ENCODE measurements at places on chromosomes 16 and 17. TPM values are rescaled to one million over a fixed set of nuclear protein-coding genes. Genes with fewer than 3 reads are reported as not detected.

- DNase-seq, result no peak
Measured at GRCh38 chr16:89118361-89119165, 24.9 kb downstream of the ACSF3 start.

DNA sequence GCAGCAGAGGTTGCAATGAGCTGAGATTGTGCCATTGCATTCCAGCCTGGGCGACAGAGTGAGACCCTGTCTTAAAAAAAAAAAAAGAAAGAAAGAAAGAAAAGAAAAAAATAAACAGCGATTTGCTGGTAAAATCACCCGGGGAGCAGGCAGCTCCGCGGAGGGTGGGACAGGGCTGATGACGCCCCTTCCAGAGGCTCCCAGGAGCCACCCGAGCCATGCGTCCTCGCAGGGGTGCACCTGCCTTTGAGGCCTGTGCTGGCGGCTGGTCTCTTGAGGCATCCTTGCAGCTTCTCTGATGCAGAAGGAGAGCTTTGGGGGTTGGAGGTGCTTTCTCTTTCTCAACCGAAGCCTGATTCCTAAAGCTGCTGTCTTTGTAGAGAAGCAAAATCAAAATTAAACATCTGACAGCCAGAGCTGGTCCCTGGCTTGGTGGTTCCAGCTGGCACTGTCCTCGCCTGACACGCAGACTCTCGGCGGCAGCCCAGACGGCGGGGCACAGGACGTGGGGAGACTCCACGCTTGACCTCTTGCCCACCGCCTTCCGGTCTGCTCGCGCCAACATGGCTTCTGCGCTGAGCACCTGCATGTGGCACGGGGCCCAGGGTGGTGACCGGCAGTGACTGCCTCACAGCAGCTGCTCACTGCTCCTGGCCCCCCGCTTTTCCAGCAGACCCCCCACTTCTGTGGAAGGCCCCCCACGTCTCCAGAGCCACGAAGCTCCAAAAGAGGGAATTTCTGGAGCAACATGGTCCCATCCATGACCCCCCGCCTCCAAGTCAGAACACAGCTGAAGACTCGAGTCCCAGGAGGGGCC lies 6.6 kb downstream of the UTS2R start:
- no peak for DNase-seq

The SLC35G3 gene
- not detected for total RNA-seq

The PHAF1 gene
- total RNA-seq, result 10.3 TPM

The OR1D2 gene
- not detected for total RNA-seq

DNA sequence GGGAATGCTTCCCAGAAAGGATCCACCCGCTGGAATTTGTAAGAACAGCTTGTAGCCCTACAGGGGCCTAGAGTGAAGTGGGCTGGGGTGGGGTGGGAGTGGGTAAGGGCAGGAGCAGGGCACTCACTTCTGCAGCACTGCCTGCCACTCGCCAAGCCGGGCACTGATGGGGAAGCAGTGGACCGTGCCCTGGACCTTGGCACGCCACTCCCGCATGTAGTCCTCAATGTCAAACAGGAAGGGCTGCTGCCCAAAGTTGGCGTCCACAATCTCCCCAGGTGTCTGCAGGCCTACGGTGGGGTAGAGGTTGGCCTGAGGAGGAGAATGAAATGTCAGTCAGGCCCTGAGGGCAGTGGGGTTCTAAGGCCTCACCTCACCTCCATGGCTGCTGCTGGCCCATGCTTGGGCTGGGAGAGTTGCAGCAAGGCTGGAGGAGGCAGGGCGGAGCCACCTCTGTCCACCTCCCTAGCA lies 15.7 kb upstream of the GFOD2 start:
- no peak for DNase-seq

The EIF1 gene
- 25.4 TPM for total RNA-seq

The GJD3 gene
- not detected for total RNA-seq

GRCh38 chr16:85720302-85720637 lies 30.6 kb downstream of the C16orf74 start:
- peak; percentile 39 for DNase-seq

GRCh38 chr16:69345923-69346322 lies 5.7 kb downstream of the TMED6 start:
- no peak for DNase-seq

- DNase-seq, result no peak
Measured at GRCh38 chr17:38960402-38960801, 6.8 kb downstream of the FBXO47 start.

The C17orf100 gene
- 5.7 TPM for total RNA-seq

The CNTROB gene
- 27.1 TPM for total RNA-seq

DNA sequence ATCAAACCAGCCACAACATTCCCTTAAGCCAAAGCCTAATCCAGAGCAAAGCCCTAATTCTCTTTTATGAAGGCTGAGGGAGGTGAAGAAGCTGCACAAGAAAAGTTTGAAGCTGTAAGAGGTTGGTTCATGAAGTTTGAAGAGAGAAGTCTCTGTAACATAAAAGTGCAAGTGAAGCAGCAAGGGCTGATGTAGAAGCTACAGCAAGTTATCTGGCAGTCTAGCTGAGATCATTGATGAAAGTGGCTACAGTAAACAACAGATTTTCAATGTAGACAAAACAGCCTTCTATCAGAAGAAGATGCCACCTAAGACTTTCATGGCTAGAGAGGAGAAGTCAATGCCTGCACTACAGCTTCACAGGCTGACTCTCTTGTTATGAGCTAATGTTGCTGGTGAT lies 52.5 kb downstream of the NACA2 start:
- DNase-seq, result no peak

GRCh38 chr16:57167953-57168352 lies 17.9 kb downstream of the PSME3IP1 start:
- DNase-seq, result peak; percentile 41

The SLC52A1 gene
- not detected for total RNA-seq

GRCh38 chr16:914440-914839 lies 56.3 kb downstream of the LMF1 start:
- peak; percentile 61 for DNase-seq

DNA sequence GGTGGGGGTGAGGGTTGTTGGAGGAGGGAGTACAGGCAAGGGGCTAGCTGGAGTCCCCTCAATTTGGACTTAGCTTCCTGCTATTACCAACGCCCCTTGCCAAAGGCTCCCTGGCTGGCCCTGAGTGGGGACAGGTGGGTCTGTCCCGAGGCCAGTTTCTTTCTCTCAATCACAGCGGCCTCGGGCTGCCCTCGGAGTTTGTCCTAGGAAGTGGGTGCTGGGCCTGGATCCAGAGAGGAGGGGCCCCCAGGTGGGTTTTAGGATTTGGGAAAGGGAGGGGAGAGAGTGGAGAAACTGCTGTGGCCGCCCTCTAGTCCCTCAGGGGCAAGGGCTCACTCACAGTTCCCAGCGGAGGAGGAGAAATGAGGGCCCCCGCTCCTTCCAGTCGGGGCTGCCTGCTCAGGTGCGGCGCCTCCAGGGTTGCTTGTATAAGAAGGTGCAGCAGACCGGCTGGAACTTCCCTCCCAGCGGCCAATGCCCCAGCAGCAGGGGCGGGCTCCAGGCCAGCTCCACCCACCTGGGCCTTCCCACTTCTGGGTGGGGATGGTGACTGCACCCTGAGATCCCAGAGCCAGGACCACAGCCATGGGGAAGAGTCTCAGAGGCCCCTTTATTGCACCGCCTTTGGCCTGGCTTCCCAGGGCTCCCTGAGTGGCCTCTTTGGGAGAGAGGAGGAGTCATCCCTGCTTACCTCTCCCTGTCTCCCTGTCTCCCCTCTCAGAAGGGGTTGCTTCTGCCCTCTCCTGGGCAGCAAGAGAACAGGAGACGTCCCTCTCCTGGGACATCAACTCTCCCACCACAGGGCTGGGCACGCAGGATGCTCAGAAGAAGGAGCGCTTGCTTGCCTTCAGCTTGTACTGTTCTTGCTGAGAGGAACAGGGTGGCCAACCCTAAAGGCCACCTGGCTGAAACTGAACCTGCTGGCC lies 112.0 kb upstream of the SMURF2 start:
- DNase-seq, result peak; percentile 91

The KRTAP9-8 gene
- total RNA-seq, result not detected

DNA sequence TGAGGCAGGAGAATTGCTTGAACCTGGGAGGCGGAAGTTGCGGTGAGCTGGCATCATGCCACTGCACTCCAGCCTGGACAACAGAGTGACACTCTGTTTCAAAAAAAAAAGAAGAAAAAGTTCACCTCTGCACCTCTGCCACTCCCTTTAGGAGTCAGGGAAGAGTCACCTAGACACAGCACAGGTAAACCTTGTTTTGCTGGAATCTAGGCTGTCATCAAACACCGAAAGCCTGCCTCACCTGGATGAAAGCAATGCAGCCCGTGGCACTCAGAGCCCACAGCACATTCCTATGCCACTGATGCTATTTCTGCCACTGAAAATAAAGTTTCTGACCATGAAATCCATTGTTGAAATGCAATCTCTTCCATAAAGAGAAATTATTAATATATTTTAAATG lies 22.2 kb downstream of the CFAP52 start:
- no peak for DNase-seq

The OSGIN1 gene
- 69.7 TPM for total RNA-seq

DNA sequence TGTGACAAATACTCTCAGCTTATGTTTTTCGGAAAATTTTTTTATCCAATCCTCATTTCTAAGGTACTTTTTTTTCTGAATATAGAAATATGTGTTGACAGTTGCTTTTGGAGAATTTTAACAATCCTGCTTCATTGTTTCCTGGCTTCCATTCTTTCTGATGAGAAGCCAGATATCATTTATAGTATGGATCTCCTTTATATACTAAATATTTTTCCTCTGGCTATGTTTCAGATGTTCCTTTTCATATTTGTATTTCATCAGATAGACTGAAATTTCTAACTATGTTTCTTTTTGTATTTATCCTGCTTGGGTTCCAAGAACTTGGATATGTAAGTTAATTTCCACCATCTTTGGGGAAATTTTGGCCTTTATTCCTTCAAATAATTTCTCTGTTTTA lies 138.9 kb upstream of the CDH11 start:
- DNase-seq, result no peak

- no peak for DNase-seq
Measured at GRCh38 chr17:63698886-63699637, 863 bp downstream of the LIMD2 start.

DNA sequence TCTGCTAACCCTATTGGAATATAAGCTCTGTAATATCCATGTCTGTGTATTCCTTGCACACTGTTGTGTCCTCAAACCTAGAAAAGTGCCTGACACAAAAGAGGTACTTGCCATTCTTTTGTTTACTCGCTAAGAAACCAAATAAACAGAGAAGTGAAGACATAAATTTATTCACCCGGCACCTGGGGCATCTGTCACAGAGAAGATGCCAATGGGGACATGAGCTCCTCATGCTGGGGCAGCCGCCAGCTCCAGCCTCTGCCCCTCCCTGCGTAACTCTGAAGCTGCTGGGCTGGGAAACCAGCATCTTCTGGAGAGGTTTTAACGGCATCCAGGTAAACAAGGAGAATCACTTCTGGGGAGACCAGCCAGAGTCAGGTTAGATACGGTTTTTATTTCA lies 15.1 kb upstream of the CDRT4 start:
- DNase-seq, result no peak

The NEK8 gene
- 2.2 TPM for total RNA-seq

- DNase-seq, result no peak
Measured at GRCh38 chr16:14179116-14179515, 108.0 kb downstream of the MRTFB start.

The E2F4 gene
- total RNA-seq, result 91.2 TPM

The PIRT gene
- not detected for total RNA-seq

DNA sequence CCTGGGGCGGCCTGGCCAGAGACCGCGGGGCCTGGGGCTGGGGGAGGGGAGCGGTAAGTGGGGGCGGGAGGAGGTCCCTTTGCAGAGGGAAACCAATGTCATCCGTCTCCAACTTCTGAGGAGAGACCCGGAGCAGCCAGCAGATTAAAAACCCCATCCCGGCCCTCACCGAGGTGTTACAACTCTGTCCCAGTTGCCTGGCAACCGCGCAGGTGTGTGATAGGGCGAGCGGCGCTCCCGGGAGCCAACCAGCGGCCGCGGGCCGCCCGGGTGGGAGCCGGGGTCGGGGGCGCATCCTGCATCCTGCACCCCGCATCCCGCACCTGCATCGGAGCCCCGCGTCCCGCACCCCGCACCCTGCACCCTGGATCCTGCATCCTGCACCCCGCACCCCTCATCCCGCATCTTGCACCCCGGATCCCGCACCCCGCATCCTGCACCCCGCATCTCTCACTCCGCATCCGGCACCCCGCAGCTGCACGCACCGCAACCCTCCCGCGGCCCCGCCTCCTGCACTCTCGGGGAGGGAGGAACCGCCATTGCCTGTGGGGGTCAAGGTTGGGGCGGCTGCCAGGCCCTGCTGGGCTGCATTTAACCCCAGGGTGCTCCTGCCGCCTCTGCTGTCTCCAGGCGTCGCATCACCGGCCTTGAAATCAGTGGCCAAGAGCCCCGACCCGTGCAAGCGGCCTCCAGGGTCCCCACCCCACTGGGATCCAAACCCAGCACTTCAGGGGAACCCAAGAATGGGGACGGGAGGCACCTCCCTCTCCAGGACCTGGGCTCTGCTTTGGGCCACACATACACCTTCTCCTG lies 47.3 kb downstream of the RTN4RL1 start:
- no peak for DNase-seq

DNA sequence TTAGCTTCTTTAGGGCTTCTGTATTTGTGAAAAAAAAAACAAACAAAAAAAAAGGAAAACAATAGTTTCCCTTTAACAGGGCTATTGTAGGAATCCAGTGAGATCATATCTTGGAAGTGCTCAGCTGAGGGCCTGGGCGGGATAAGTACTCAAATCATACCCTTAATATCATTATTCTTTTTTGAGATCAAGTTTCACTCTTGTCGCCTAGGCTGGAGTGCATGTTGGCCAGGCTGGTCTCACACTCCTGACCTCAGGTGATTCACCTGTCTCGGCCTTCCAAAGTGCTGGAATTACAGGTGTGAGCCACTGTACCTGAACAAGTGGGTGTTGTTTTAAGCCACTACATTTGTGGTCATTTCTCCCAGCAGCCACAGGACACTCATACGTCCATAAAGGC lies 87.0 kb downstream of the CDH13 start:
- no peak for DNase-seq

The CCL4 gene
- not detected for total RNA-seq

GRCh38 chr16:66936889-66937554 lies 1.7 kb downstream of the CES2 start:
- DNase-seq, result no peak

GRCh38 chr16:46817961-46818360 lies 13.0 kb downstream of the C16orf87 start:
- DNase-seq, result no peak

DNA sequence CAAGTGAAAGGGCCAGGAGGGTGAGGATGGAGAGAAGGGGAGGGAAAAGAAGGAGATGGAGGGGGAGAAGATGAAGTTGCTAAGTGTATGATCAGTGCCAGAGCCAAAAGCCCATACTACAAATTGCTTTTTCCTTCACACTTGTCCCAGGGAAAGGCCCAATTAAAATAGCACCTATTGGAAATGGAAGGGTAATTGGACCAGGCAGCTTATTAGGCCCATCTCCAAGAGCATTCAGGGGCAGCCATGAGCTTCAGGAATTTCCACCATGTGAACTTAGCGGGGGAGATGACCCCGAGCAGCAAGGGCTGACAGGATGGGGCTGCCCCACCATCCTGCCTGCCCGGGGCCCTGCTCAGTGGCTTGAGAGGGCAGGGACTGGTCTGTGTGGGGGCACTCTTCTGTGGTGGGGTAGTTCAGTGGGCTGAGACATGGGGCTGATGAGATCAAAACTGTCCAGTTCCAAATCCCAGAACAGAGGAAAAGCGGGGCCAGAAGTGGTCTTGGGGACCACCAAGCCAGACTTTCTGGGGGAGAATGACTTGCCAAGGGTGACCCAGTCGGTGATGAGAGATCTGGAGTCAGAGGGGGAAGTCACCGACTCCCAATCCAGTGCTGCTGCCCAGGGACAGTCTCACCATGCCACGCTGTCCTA lies 27.5 kb downstream of the GOSR2 start:
- DNase-seq, result no peak

GRCh38 chr16:10827691-10828341 lies 9.2 kb upstream of the TVP23A start:
- no peak for DNase-seq

GRCh38 chr17:68468788-68469187 lies 11.5 kb upstream of the WIPI1 start:
- no peak for DNase-seq
